ENCODE measurements at places on chromosomes 6 and 20.

- DNase-seq: no peak
These were observed 17.5 kb upstream of the MOCS1 start for GRCh38 chr6:39951716-39952115.

DNA sequence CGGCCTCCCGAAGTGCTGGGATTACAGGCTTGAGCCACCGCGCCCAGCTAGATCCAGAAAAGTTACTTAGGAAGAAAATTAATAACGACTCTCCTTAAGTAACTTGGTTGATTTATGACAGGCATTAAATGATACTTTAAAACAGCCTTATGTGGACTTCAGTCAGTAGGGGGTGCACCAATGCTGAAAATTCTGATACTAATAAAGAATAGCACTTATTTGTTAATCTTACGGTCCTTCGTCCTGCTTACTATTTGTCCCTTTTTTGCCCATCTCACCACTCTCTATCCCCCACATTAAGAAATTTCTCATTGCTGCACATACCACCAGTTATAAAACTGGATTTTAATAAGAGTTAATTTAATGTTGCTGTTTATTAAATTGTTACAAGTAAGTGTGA, 12.7 kb upstream of the PRELID3B start:
- no peak for DNase-seq

DNA sequence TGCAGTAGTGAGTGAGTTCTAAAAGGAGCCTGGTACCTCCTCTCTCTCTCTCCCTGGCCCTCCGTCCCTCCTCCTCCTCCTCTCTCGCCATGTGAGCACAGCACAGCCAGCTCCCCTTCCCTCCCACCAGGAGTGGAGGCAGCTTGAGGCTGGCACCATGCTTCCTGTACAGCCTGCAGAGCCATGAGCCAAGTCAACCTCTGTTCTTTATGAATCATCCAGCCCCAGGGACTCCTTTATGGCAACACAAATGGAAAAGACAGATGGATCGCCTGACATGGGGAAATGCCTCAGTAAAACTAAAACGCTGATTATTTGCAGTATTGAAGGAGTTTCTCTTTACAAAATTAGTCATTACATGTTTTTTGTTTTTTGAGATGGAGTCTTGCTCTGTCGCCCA, 233.7 kb upstream of the ARID1B start:
- DNase-seq: no peak

GRCh38 chr6:31587791-31588777, 2.0 kb downstream of the LST1 start:
- no peak for DNase-seq

DNA sequence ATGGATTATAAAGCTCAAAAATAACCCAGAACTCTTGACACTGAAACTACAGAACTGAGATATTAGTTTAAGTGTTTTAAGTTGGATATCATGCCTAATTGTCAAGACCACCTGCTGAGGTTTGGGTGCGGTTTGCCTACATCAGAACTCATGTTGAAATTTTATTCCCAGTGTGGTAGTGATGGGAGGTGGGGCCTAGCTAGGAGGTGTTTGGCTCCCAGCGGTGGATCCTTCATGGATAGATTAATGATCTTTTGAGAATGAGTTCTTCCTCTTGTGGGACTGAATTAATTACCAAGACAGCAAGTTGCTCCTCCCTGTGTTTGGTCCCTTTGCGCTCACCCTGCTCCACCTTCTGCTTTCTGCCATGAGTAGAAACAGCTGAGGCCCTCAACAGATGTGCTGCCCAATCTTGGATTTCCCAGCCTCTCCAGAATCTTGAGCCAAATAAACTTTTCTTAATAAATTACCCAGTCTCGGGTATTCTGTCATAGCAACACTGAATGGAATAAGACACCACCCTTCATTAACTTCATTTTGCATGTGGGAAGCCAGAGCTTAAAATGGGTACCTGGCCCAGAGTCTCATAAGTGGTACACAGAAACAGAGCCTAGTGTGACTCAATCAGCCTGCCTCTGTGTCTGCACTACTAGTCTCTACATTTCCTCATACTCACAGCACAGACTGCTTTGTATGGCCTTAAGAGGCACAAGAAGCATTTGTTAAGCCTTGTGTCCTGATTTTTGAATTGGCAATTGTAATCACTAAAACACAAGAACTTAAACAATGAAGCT, 158.4 kb downstream of the IBTK start:
- DNase-seq: no peak

DNA sequence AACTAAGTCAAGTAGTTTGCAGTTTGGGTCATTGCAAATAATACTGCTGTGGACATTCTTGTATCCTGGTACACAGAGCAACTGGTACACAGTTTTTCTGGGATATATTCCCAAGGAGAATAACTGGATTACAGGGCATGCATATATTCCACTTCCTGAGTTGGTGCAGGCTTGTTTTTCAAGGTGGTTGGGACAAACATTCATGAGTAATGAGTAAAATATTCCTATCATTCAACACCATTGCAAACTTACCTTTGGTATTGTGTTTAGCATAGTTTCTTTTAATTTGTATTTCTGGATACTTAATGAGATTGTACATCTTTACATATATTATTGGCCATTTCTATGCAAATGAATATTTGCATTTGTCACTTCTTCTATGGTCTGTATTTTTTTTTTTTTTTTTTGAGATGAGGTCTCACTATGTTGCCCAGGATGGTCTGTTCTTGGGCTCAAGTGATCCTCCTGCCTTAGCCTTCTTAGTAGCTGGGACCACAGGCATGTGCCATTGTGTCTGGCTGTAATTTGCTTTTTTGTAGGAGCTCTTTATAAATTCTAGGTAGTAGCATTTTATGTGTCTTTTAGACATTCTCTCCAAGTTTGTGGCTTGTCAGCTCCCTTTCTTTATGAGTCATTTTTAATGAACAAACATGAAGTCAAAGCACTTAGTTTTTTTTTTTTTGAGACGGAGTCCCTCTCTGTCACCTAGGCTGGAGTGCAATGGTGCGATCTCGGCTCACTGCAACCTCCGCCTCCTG, 158.7 kb downstream of the SOX4 start:
- DNase-seq: no peak

GRCh38 chr6:157778719-157779118, 44.3 kb upstream of the SNX9 start:
- no peak for DNase-seq

Data from activated naive CD8-positive, alpha-beta T cell treated with anti-CD3 and anti-CD28 coated beads, Interleukin-2, amount 50 U/mL, for 24 hours (primary cell).